ENCODE measurements at places on chromosomes 1 and 21.

- DNase-seq, result no peak
Measured at GRCh38 chr1:232635279-232635678, 5.3 kb upstream of the SIPA1L2 start.

GRCh38 chr1:53462769-53463501 lies 3.7 kb downstream of the DMRTB1 start:
- no peak for DNase-seq

DNA sequence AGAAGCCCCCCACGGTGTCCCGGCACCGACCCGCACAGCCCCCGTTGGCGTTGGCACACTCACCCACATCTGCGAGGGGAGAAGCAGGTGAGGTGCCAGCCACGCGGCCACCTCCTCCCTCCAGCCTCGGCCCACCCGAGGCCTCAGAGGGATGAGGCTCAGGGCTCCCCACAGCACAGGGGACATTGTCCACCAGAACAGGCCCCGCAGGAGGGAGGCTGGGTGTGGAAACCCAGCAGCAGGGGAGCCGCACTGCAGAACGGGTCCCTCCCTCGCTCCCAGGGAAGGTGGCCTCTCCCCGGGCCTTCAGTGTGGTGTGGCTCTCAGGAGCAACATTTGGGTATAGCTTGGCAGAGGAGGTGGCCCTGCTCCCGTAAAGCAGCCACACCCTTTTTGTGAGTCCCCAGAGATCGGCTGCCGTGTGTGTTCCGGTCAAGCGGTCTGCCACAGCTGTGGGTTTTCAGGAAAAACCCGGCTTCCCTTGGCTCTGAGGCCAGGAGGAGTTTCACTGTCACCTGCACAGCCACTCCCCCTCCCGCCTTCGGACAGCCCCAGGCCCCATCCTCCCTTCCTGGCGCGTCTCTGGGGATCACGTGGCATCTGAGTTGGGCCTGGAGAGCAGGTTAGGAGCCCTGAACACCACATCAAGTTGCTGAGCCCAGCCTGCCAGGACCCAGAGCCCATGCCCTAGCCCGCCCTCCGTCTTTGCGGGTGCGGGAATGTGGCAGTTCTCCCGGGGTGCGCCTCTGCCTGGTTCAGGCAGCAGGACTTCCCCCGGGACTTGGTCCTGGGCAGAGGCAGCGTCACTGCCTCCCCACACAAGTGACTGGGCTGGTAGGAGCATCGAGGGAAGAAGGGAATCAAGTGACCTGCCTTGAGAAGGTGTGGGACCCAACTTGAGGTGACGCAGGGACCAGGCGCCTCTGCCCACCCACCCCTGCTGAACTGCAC lies 64.0 kb downstream of the MEGF6 start:
- no peak for DNase-seq

GRCh38 chr1:15226388-15227255 lies 20.4 kb upstream of the FHAD1 start:
- no peak for DNase-seq

DNA sequence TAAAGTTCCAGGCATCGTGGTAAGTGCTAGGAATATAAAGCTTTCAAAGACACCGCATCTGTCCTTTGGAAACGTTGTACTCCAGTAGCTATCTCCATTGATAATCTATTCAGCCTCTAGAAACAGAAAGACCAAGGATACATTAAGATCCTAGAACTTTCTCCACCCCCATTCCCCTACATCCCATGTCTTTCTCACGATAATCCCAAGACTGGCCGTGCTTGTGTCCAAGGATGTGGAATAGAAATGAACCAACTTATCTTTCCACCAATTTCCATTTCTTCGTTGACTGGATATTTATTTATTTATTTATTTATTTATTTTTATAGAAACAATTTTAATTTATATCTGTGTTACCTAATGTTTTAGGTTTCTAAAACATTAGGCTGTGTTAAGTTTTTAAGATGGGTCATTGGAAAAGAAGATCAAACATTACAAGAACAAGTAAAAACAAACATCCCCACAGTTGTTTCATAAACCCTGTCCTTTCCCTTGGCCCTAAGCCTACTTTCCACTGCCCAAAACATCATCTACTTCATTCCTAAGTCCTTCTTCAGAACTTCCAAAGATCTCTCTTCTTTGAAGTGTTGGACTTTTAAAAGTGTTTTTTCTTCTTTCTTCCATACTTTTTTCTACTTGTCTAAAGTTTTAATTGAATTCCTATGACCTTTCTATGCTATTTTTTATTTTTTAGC lies 39.7 kb downstream of the LRRC8C start:
- DNase-seq, result no peak

GRCh38 chr1:1212780-1213344 lies 1.1 kb downstream of the TNFRSF4 start:
- DNase-seq, result no peak

DNA sequence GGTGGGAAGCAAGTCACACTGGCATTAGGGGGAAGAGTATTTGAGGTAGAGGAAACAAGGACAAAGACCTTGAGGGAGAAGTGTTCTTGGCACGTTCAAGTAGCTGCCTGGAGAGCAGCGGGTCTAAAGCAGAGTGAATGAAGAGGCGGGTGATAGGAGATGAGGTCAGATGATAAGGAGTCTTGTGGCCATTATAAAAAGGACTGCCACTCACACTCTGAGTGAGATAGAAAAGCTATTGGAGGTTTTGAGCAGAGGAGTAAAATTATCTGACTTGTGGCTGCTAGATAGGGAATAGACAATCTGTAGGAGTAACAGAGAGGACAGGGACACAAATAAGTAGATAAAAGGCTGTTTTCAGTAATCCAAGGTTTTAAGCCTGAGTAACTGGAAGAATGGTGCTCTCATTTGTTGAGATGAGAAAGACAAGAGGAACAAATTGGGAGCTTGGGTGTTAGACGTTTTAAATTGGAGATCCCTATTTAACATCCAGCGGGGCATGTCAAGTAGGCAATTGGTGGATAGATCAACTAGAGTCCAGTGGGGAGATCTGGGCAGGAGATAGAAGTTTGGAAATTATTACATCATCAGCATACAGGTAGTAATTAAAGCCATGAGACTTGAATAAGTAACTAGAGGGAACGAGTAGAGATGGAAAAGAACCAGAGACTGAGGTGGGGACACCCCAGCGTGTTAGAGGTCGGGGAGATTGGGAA lies 43.7 kb downstream of the HENMT1 start:
- no peak for DNase-seq

GRCh38 chr1:38275960-38276359 lies 229.4 kb upstream of the POU3F1 start:
- DNase-seq, result no peak

DNA sequence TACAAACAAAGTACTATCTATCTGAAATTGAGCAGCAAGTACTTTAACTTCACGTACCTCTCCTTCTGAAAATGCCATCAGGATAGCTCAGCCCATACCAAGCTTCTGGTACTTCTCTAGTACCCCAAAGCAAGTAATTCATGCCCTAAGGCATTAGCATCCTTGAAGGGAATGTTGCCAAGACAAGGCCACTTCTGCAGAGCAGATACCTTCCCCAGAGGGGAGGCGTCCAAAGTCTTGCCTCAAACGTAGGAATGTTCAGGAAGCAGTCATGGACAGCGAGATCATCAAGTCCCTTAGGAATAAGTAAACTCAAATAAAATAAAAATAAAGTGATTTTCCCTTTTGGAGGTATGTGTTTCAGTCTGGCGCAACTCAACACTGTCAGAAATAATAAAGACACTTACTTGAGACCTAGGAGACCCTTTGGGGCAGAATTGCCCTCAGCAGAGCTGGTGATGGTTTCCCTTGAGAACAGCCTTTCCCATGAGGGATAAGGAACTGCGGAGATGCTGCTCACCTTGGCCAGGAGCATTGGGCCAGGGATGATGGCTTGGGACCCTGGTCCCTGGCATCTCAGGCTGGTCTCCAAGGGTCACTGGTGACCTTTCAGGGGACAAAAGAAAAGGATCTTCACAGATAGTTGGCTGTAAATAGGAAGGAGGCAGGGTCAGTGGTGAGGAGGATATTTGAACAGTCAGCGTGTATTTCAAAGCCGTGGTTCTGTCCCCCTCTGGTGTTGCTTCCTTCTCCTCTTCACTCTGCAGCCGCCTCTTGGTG lies 522.9 kb downstream of the KIF26B start:
- DNase-seq, result no peak

DNA sequence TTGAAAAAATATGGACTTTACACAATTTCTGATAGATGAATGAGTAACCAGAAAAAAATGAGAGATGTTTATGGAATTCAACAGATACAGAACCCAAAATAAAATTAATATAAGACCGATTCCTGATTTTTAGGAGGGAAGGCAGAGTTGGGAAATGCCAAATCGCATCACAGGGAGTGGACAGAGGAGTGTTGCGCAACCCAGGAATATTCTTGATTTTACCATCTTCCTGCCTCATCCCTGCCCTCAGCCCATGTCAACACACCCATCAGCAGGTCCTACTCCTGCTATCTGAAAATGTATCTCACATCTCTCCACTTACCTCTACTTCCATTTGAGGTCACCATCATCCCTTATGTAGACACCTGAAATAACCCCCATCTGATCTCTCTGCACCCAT lies 221.0 kb downstream of the DSCAM start:
- no peak for DNase-seq

Measured in astrocyte of the cerebellum (primary cell).